GM04504 (cell line): ENCODE measurements at places on chromosomes 3 and 15.
A peak's percentile ranks its signal among the peaks of the same experiment; 100 is the strongest.

DNA sequence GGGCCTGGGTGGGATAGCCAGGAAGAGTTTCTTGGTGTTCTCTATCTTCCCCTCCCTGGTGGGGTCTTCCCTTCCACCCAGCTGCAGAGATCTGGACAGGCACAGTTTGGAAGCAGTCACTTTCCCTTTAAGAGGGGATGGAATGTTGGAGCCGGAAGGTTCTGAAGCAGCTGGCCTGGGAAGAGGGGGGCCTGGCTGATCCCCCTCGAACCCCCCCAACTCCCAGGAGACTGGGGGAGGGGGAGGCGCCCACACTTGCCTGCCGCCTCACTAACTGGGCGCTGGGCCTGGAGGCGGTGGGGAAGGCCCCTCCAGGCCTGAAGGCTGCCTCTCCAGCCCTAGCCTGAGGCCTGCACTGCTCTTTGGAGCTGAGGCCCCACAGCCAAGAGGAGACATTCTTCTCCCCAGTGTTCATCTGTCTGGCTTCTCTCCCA lies 1.4 kb downstream of the DVL3 start:
- DNase-seq, result no peak

DNA sequence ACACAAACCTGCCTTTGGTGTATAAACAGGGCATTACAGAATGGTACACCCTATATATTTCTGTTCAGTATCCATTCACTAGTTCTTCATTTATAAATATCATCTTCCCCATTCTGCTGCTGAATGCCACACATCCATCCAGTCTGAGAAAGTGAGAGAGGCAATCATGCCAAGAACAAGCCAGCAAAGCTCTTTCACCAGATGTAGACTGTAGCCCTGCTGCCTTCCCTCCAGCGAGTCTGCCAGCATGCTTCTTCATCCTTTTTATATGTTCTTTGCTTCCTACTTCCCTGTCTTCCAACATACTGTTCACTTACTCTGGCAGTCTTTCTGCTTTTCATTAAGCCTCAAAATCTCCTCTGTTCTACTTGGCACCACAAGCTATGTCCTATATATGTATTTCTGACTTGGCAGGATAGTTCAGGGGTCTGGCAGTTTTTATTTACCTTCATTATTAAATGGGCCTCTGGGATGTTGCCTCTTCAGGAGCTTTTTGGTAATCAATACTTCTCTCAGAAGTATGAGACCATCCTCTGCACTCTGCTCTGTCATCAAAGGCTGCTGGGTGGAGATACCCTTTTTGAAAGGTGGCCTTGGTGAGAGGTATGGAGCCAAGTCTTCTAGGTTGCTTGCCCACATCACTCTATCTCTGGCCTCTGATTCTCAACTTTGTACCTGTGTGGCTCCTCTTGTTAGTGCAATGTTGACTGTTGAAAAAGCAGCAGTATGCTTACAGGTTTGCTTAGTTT lies 48.6 kb downstream of the CHP1 start:
- DNase-seq, result no peak

GRCh38 chr3:85164436-85164835 lies 205.6 kb downstream of the CADM2 start:
- DNase-seq, result no peak

DNA sequence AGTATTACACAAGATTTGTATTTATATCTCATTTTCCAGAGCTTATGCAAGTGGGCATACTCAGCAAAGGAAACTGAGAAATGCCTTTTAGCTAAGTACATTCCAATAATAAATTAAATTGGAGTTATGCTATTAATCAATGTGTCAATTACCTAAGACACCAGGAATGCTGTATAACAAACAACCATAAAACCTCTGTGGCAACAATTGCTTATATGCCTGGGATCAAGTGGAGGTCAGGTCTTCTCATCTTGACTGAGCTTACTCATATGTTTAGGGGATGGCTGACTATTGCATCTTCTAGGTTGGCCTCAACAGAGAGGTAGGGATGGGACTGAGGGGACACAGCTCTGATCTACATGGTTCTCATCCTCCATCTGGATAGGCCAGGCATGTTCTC lies 30.7 kb downstream of the CD200R1L start:
- DNase-seq, result no peak

DNA sequence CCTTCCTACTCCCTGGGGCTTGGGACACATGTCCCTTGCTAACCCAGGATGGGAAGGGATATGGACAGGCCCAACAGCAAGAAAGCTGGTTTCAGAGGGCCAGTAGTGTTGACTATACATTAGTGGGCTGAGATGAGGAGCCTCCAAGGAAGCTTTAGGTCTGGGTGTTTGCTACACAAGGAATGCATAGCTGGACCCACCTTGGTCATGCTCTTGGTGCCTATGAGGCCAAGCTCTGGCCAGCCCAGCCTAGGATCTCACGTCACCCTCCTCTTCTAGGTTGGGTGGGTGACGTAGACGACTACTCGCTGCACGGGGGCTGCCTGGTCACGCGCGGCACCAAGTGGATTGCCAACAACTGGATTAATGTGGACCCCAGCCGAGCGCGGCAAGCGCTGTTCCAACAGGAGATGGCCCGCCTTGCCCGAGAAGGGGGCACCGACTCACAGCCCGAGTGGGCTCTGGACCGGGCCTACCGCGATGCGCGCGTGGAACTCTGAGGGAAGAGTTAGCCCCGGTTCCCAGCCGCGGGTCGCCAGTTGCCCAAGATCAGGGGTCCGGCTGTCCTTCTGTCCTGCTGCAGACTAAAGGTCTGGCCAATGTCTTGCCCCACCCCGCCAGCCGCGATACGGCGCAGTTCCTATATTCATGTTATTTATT lies 653 bp upstream of the WDR6 start:
- DNase-seq, result no peak

DNA sequence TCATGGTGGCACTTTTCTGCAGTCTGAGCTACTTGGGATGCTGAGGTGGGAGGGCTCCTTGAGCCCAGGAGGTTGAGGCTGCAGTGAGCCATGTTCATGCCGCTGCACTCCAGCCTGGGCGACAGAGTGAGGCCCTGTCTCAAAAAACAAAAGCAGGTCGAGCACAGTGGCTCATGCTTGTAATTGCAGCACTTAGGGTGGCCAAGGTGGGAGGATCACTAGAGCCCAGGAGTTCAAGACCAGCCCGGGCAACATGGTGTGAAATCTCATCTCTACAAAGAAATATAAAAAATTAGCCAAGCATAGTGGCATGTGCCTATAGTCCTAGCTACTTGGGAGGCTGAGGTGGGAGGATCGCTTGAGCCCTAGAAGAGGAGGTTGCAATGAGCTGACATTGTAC lies 10.0 kb downstream of the UBAP1L start:
- no peak for DNase-seq

- no peak for DNase-seq
These were observed 42.8 kb upstream of the PTPRG start for GRCh38 chr3:61518590-61518989.

- no peak for DNase-seq
These were observed 10.7 kb upstream of the MYO5C start for GRCh38 chr15:52306270-52306669.

DNA sequence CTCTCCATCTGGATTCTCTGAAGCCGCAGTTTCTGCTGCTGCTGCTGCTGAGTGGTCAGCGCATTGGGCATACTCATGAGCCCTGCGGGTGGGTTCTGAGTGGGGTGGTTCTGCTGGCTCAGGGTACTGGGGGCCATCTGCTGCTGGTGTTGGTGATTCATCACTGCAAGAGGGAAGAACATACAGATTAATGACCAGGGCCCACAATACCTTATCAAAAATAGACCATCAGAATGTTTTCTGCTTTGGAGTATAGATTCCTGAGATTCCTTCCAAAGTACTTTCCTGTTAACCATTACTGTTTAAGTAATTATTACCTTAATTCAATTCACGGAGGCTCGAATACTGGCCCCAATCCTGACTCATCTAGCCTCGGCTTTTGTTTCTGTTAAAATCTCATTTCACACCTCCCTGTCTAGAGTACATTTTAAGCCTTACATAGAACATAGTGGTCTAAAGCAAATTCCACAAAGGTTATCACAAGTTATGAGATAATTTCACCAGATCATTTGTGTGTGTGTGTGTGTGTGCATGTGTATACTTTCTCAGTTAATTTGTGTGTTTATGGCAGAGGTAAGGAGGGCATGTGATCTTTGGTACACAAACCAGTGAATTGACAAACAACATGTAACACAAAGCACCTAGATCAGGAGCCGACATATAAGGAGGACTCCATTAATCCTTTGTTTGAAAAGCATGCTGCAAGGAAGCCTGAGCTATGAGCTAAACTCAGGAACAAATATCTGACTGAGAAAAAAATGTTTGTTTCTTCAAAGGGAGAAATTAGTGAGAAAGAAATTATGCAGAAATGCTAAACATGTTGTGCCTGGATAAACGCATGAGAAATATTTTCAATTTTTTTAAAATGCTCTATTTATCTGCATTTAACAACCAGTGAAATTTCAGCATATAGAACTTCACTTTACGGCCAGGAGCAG lies 68.1 kb downstream of the TM4SF4 start:
- no peak for DNase-seq

GRCh38 chr15:62391641-62392262 lies 226.7 kb upstream of the C2CD4B start:
- DNase-seq, result no peak

- no peak for DNase-seq
These were observed 47.2 kb upstream of the UBE3A start for GRCh38 chr15:25486051-25486450.

DNA sequence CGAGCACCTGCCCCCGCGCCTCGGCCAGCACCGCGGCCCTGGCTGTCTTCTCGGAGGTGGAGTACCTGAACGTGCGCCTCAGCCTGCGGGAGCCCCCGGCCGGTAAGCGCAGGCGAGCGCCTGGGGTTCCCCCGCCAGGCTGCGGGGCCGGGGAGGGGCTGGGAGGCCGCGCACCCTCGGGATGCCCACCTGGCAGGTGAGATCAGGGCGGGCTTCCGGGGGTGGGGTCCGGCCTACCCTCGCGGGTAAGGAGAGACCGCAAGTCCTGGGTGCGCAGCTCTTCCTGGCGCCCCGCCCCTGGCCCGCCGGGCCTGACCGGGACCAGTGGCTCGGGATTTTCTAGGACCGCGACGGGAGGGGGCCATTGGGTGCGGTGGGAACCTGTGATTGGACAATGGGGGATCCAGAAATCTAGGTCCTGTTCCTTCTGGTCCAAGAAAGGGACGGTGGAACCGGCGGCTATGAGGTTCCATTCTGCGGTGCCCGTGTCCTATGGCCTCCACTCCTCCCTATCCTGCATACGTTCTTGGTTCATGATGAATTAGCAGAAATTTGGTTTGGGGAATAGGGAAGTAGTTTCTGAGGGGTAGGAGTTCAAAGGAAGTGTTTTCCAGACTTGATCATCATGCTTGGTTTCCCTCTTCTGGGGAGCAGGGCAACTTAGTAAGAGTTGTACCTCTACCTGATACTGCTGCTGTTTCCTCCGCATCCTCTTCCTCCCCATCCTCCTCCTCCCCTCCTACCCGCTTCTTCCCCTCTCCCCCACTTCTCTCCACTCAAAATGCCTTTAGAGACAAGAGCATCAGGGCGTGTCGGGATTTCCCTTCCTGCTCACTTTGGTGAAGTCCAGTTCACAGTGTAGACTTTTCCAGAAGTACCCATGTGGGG lies 808 bp downstream of the ARRDC4 start:
- no peak for DNase-seq

DNA sequence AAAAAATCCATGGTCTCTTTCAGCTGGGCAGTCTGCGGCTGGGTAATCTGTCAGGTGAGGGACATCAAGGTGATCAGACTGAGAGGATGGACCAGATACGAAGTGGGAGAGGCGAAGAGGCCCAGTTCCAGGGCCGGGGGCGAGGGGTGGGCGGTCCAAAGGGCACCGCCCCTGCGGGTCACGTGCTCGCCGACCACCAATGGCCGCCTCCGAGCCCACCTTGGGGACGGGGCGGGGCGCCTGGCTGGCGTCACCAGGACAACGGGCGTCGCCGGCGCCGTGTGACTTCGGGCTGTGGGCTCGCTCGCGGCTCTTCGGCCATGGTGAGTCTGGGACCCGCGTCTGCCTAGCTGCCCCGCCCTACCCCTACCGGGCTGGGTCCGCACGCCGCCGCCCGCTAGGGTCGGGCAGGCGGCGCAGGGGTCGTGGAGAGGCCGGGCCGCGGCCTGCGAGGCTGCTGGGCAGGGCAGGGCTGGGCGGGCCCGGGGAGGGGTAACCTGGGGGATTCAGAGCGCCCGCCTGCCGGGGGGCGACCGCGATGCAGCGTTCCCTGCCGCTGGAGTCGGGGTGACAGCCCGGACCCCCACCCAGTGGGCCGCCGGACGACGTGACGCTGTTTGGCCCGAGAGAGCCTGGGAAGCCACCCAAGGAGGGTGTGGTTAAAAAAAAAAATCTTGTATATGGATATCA lies at the start of gene FBXL2:
FBXL2 (plus strand) TSS at position 250 of the 690 bp plus-strand sequence; CDS start at position 321, 71 bp downstream.
- peak; percentile 22 for DNase-seq
